ENCODE measurements at places on chromosomes 6 and 20.
A peak's percentile ranks its signal among the peaks of the same experiment; 100 is the strongest.

GRCh38 chr6:34515473-34516387, 40.4 kb downstream of the SPDEF start:
- DNase-seq, result no peak

DNA sequence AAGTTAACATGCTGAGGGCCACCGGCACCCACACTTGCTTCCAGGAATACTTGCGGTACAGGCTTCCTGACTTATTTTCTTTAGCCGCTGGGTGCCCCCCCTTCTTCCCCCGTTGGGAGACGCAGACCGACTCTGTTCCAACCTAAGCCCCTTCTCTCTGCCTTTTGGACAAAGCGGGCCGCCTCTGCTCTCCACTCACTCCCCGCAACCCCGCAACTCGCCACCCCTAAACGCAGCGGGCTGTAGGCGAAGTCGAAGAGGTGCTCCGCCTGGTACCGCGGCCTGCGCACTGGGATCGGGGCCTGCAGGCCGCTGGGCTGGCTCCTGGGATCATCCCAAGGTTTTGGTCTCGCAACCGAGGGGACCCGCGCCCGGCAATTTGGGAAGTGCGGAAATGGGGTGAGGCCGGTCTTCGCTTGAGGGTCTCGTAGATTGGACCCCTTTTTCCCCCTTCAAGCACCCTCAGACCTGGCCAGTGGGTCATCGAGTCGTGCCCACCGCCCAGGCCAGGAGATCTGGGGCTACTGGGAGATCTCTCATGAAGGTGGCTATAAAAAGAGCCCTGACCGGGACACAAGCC, 4.7 kb upstream of the FOXF2 start:
- DNase-seq, result no peak

DNA sequence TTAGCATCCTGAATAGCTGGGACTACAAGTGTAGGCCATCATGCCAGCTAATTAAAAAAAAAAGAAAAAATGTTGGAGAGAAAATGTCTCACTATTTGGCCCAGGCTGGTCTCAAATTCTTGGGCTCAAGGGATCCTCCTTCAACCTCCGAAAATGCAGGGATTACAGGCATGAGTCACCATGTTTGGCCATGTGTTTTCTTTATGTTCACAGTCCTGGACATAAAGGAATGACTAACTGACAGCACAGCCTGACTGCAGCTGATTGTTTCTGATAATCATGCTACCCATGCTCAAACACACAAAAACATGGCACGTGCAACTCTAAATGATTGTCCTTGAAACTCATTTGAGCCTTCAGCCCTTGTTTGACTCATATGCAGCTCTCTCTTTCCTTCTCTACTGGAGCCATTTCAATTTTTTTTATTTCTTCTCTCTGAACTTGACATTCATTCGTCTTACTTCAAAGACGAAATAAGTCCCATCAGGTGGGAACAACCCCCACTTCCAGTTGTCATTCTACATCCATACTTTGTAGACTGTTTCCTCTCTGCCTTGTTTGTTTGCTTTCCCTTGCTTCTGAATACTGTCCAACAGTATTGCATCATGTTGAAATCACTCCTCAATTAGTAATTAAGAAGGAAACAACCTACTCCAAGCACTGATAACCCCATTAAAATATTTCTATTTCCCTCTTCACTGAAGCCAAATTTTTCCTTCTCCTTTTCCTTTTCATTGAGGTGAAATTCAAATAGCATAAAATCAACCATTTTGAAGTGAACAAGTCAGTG, 413.0 kb downstream of the BMP2 start:
- no peak for DNase-seq

DNA sequence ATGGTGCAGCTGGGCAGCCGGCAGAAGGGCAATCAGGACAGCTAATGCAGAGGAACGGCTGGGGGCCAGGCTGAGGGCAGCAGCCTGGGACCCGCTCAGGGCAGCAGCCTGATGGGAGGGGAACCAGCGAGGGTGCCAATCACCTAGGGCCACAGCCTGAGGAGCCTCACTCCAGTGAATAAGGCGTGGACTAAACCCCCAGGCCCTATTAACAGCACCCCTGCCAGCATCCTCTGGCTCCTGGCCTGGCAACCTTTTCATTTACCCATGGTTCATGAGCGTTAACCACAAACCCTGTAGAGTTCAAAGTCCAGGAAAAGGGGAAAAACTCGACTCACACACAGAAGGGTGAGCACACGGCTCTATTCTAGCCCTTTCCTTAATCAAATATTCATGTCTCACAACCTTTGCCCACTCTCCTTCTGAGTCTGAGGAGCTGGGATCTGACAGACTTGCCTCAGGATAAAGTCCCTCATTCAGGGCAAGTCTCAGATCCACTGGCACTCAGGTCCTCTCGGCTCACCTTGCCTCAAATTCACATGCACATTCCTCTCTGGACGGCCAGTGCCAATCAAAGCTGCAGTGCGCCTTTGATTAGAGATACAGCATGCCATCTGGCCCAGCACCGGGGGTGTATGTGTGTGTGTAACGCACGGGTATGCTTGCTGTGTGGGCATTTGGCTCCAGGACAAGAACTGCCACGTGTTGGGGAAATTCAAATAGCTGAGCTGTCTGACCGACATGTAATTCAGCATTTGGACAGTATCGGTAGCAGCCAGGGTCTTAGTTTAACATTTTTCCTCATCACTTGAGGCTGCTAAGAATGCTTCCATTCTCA, 86.9 kb upstream of the TRAF3IP2 start:
- DNase-seq, result no peak

DNA sequence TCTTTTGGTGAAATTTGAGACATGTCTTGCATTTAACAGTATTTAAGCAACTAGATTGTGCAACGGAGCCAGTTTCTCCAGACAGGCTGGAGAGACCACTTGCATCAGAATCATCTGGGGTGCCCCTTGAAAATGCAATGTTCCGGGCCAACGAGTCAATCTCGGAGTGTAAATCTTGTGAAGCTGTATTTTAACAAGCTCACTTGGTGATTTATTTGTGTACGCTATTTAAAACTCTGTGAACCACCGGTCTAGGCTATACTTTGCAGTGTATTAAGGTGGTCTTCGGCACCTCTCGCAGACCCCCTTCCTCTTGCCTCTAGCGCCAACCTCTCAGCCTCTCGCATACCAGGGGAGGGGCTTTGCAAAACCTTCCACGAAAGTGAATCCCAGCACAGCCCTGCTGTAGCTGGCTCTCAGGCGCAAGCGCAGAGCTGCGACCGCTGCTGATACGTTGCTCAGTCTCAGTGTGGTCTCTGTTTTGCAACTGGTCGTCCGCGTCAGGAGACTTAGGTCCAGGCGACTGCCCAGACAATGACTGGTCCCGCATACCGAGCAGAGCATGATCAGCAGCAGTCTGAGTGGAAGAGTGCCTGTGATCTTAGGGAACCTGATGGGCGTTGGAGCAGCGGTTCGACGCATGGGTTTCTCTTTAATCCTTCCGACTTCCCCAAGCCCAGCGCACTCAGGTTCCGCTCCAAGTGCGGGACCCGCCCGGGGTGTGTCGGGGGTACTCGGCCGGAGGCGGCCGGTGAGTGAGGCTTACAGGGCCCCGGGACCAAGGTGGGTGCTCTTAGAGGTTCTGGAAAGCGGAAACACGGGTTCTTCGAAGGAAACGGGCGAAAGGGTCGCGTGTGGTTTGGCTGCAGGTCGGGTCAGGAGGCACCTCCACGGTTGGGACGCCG, at the start of gene ZNF391:
Gene ZNF391 (plus strand): TSS at position 467 of the 905 bp plus-strand sequence. CDS start 11,612 bp downstream, outside the sequence.
- DNase-seq, result peak; percentile 8

DNA sequence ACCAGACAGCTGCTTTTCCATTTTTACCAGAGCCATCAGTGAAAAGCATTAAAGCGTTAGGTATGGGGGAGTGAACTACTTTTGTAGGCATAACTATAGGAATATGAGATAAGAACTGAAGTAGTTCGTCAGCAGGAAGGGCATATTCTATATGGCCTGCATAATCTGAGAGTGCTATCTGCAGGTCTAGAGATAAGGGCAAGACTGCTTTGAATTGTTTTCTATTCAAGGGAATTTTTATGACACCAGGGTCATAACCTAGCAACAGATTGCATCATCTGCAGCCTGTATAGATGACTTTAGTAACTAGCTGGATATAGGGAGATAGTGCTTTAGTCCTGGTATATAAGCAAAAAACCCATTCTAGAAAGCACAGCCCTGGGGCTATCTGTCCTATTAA, 437.3 kb upstream of the HTR1E start:
- no peak for DNase-seq

GRCh38 chr20:44355498-44356352, at the start of gene HNF4A:
TSS of gene HNF4A (plus strand) at chr20:44355699. CDS start at chr20:44355805, 106 bp downstream.
- DNase-seq, result no peak

DNA sequence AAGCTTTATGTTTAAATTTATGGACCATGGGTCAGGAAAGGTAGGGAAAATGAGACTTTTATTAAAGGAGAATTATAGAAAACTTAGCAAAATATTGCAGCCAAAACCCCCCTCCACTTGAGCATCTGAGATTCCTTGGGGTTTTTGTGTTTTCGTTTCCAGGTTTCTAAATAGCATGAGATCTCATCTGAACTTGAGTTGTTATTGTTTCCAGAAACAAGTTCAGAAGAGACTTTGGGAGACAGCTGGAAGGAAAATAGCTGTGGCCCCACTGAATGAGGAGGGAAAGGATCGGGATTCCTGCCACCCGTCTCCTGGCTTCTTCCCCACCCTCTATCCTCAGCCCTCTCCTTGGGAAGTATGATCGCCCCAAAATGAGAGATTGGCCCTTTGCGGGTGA, 75.5 kb downstream of the TBC1D7 start:
- DNase-seq, result no peak

- DNase-seq, result no peak
Observed at GRCh38 chr6:37984578-37984977, 165.1 kb downstream of the ZFAND3 start.

DNA sequence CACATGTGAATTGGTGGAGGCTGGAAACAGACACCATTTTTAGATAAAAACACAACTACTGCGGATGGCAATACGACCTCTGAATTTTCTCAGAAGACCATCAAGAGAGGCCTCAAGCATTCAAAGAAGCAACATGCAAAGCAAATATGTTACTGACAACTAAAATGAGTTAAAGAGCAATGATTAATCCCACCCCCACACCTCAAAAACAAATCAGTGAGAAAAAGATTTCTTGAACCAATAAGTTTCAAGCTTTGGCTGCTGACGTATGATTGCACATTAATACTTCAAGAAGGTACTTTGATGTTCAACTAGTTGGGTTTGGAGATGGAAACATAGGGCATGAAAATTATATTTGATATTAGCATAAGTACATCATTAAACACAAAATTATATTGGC, 982 bp downstream of the MMUT start:
- no peak for DNase-seq

DNA sequence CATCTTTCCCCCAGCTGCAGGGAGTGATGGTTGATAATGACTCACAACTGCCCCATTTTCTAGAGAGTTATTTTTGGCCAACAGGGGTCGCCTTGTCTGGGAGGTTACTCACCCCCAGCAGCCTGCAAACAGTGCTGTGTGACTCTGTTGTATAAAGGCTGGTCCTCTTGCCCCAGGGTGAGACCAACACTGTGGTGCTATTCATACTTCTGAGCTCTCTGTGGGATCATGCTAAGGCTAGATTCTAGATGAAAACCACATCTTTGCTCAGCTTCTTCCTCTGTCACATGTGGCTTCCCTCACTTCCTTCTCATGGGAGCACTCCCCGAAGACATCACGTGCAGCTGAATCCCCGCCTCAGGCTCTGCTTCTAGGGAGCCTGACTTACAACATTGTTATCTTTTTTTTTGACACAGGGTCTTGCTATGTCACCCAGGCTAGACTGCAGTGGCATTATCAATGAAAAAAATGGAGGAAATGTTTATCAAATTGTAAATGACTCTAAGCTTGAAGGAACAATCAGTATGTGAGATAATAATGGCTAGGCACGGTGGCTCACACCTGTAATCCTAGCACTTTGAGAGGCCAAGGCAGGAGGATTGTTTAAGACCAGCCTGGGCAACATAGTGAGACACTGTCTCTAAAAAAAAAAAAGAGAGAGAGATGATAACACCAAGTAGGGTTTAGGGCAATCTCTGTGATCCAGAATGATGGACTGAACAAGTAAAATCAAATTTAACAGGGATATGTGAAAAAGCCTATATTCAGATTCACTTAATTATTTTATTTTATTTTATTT, 55.7 kb upstream of the SLC23A2 start:
- DNase-seq, result no peak

DNA sequence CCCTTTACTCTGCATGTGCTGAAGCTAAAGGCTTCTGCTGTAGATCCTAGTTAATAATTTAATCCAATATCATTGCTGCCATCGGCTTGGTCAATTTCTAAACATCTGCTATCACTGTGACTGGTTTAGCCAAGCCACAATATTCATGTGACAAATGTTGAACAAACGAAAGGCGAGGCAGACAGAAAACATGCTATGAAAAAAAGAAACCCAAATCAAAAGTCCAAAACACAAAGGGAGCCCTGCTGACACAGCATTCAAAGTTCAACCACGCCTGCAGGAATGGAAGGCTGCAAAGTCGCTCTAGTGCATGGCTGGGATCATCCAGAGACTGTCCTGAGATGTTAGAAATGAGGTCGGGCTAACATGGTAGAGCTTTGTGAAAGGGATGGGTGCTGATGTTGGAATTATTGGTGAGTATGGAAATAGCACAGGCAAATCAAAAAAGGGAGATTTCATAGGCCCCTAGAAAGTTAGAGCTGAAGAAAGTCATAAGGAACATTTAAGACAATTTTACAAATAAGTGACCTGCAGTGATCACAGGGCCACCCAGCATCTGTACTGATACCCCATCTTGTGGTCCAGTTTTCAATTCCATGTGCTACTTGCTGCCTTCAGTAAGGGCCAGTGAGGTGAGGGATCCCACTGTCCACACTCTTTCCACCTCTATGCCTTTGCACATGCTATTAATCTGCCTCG, 8.8 kb upstream of the NHSL1 start:
- no peak for DNase-seq

DNA sequence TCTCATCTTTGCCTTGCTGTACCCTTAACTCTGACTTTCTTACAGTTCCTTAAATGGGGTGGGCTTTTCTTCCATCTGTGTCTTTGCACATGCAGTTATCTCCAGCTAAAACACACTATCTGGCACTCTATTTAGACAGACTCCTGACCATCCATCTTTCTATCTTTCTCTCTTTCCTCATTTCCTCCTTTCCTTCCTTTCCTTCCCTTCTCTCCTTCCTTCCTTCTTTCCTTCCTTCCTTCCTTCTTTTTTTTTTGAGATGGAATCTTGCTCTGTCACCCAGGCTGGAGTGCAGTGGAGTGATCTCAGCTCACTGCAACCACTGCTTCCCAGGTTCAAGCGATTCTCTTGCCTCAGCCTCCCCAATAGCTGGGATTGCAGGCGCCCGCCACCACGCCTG, 8.2 kb downstream of the NOTCH4 start:
- DNase-seq, result no peak

- DNase-seq, result peak; percentile 46
Observed at GRCh38 chr20:13819885-13820645, 35.2 kb downstream of the NDUFAF5 start.

- no peak for DNase-seq
Observed at GRCh38 chr6:22668307-22668706, 98.9 kb downstream of the HDGFL1 start.

DNA sequence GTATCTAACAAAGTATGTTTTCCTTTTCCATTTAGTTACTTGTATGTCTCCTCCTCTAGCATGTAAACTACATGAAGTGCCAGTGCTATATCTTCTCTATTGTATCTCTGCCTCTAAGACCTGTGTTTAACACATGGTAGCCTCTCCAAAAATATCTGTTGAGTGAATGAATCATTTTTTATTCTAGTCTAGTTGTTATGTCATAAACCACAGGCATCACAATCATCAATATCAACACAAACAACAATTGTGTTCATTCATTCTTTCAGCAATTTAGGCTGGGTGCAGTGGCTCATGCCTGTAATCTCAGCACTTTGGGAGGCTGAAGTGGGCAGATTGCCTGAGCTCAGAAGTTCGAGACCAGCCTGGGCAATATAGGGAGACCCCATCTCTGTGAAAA, 111.6 kb upstream of the EYA4 start:
- no peak for DNase-seq
